Hindlimb muscle (tissue), 1 donor: ENCODE measurements at places on chromosomes 12 and 14. TPM values are rescaled to one million over a fixed set of nuclear protein-coding genes. Genes with fewer than 3 reads are reported as not detected.
A peak's percentile ranks its signal among the peaks of the same experiment; 100 is the strongest.

SINHCAF gene
- 34.3 TPM for polyA plus RNA-seq

GRCh38 chr14:33413381-33413780 lies 474.7 kb downstream of the NPAS3 start:
- no peak for DNase-seq

DNA sequence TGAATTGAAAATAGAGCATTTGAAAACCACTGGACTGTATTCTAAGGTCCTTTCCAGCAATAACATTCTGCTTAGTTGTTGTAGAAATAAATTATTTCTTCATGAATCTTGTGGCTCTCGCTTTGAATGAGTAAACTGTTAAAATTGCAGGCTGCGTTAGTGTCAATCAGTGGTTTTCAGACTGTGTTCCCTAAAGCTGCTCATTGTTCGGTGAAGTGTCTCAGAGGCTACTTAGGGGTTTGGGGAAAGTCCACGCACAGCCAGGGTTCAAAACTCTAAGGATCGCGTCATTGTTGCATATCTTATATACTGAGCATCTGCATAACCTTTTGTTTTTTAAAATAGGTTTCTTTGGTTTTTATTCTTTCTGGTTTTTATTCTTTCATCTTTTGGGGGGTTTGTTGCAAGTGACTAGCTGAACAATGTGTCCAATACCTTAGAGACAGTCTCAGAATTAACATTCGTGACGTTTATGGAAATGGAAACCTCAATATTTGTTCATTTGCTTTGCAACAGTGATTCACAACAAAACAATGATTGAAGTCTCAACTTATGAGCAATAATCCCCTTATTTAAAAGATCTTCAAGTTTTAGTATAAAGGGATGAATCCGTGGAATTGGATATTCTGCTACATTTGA lies 108.1 kb downstream of the TTLL5 start:
- no peak for DNase-seq

- DNase-seq: peak; percentile 72
Measured at GRCh38 chr12:56221232-56221756, 428 bp downstream of the RNF41 start.

DNA sequence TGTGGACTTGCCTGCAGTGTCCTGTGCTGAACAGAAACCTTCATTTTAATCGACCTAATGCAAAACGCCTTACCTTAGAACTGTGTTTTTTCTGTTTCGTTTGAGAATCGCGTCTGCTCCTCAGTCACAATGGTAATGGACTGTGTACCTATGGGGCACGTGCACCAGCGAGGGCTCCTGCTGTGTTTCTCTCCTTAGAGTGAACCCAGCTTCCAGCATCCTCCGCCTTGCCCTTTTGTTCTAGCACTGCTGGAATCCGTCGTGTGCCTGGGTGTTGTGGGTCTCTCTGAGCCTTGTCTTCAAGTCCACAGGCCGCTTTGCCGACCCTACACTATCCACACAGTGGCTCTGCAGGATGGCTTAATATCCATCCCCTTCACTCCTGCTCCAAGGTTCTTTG lies 3.6 kb downstream of the AMN start:
- DNase-seq: no peak
